Stimulated activated CD8-positive, alpha-beta memory T cell treated with anti-CD3 and anti-CD28 coated beads, Interleukin-15, amount 100 ng/mL, for 24 hours (primary cell): ENCODE measurements at places on chromosomes 3 and 15.

DNA sequence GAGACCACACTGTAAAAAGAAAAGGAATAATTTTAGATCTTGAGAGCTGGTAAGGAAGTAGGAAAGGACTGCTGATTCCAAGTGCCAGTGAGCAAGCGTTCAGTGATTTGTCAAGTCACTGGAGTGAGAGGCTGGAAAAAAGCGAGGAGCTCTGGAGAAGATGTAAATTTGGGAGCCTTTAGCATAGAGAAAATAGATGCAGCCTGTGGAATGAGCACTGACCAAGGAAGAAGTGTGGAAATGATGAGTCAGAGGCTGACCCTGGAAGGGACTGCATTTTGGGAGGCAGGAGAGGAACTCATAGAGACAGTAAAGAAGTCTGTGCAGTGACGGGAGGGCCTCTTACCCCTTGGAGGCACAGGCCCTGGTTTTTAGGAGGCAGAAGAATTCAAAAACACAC, 17.1 kb upstream of the ABTB1 start:
- DNase-seq, result no peak

- DNase-seq, result no peak
These were observed 139.7 kb upstream of the SMAD3 start for GRCh38 chr15:66925721-66926120.

- DNase-seq, result no peak
These were observed 132.7 kb upstream of the TPRG1 start for GRCh38 chr3:189038773-189039745.

DNA sequence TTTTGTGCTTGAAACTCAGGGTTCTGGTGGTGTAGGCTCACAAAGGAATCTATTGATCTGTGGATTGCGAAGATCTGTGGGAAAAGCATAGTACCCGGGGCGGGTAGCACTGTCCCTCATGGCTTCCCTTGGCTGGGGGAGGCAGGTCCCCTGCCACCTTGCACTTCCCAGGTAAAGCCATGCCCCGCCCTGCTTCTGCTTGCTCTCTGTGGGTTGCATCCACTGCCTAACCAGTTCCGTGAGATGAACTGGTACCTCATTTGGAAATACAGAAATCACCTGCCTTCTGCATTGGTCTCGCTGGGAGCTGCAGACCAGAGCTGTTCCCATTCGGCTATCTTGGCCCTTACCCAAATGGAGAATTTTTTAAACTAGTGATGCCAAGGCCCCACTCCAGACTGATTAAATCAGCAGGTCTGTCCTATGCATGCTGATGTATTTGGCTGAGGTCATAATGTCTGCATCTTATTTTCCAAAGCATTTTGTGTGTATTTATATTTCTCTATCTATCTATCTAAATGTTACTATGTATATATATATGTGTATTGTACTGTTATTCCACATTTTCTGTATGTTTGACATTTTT, 65.5 kb upstream of the SLC7A14 start:
- DNase-seq, result no peak

DNA sequence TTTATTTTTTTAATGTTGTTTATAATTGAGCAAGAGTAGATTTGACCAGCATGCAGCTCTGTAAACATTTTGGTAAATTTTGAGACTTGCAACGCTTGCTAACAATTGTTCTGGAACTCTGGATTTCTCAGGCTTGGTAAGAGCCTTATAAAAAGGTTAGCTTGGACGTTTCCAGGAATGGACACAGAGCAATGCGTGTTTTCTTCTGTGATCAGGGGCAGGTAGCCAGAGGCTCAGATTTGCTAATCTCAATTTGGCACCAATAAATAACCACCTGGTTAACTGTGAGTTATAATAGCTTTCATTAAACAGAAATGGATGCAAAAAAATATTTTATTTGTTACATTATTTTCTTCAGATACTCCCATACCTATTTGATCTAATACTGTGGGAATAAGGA, 39.8 kb downstream of the CADM2 start:
- no peak for DNase-seq

DNA sequence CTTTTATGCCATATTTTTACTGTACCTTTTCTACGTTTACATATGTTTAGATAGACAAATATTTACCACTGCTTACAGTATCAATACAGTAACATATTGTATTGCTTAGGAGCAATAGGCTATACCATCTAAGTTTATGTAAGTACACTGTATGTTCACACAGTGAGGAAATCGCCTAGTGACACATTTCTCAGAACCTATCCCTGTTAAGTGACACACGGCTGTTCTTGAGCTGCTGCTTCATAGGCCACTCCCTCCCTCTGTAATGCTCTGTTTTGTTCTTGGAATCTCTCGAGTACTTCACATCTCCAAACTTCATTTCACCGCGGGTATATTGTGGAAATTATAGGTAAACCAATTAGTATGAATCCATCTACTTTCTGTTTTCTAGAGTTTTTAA, 13.4 kb upstream of the SELENOT start:
- DNase-seq, result no peak

GRCh38 chr3:132507657-132508056, 89.4 kb upstream of the ACKR4 start:
- no peak for DNase-seq

DNA sequence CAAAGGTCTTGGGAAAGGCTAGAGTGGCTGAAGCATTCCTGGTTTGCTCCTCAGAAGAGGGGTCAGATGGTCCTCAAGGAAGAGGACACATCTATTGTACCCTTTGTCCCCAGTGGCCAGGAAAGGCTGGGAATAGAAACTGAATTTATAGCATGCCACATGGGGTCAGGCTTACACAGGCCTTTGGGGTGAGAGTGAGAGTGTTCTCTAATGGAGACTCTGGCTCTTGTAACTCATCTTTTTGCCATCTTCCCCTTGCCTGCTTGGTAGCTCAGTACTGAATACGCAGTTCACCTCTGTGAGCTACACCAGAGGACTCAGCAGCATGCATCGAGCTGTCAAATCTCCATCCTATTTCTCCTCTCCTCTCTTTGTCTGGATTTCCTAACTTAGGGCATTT, 87.5 kb downstream of the ATP2B2 start:
- DNase-seq, result no peak

DNA sequence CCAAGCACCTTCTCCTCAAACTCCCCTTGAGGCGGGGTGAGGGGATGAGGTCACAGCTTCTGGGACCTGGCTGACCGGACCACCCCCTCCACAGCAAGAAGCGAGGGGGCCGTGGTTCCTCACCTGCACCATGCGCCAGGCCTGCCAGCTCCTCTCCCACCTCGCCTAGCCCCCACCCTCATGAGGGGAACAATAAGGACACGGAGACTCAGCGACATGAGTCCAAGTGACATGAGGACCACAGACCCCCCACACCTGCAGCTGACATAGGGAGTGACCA, 118.7 kb downstream of the CHSY1 start:
- DNase-seq, result no peak

DNA sequence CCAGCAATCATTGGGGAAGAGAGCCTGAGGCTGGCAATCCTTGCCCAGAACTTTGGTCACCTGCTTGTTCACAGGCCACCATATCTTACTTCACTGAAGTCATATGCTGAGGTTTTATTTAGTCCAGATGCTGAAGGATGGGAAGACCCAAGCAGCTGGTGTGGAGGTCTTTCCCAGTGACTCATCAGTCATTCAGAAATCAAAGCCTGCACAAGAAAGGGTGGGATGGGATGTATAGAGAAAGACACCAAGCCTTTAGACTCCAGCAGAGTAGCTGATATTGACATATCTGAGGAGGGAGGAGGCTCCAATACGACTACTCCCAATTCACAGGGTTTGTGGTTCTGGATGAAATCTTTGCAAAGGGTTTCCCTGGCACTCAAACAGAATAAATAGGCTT, 13.0 kb upstream of the PHLDB2 start:
- DNase-seq, result no peak

GRCh38 chr15:78393137-78393536, 44.9 kb upstream of the IREB2 start:
- no peak for DNase-seq

DNA sequence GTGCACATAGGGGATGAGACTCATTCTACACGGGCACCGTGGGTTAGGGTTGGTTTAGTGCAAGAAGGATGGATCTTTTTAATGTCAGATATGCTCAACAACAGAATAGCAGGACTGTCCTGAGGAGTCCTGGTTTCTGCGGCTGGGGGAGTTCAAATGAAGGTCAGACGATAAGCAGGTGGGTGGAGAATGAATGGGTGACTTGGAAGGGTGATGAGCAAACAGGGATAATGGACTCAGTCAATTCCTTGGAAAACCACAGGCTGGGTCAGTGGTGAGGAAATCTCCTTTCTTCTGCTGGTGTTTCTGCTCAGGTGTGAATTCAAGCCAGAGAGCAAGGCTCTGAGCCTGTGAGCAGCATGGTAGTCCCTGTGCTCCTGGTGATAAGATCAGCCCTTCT, 59.9 kb downstream of the MESD start:
- no peak for DNase-seq

DNA sequence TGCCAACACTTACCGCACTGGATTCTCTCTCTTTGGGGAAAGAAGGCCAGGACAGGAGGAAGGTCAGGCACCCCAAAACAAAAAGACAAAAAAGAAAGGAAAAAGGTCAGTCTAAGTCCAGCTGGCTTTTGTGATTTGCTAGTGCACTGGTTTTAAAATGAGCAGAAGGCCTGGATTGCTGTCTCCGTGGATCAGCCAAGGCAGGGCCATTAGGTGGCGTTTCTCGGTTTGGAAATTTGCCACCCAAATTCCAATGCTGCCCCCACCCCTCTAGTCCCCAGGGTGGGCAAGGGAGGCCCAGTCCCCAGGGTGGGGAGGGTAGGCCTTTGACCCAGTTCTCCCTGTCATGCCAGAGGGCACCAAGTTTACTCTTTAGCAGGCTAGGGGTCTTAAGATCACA, 33.3 kb downstream of the TLE3 start:
- no peak for DNase-seq

- no peak for DNase-seq
These were observed 25.6 kb downstream of the LYSMD4 start for GRCh38 chr15:99707473-99708270.

DNA sequence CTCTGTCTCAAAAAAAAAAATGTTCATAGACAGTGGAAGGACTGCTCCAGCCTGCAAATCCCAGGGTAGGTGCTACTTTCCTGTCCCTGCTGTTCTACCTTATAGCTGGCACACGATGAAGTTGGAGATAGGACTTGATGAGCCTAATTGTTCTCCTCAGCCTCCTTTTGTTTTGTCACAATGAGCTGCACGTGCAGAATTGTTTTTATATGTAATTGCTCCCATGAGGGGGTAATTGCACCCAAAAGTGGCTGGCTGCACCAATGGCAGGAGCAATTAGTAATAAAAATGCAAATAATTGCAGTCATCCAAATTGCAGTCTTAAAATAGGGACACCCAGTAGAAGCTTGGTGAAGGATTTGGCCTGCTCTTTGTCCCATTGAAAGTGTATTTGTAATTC, 63.0 kb upstream of the PFN2 start:
- no peak for DNase-seq

DNA sequence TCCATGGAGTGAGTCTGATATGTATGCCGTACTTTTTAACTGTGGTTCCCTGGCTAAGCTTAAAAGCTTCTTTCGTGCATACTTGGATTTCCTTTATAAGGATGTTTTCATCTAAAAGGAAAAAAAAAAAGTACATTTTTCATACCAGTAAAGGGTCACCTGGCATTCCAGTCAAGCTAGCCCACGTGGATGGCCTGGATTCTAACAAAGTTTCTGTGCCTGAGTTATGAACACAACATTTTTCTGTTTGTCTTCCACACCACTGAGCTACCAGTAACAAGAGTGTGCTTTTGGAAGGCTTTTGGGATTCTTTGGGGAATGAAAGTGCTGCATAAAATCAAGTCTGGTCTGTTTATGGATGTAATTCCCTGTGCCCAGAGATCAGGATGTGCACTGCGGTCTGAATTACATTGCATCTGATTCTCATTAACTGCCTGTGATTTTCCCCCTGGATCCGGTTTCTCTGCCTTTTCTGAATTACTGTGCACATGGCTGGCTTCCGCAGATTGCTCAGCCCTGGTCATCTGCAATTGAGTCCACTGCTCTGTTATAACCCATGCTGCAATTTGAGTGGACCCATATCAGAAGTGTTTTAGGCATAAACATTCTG, 38.2 kb upstream of the MAGI1 start:
- no peak for DNase-seq

DNA sequence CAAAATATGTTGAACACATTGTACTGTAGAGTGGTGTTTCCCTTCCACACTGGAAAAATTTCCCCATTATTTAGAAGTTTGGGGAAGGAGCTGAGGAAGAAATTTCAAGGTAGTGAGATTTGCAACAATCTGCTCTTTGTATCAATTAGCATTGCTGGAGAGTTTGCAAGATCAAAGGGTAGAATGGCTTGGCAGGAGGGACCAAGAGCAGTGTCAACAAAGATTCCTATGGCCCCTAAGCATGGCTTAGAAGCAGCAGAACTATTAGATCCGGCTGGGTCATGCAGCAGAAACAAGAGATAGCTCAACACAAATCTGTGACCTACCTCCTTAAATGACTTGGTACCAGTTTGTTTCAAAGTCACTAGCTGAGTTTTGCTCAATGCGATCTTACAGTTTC, 175.0 kb downstream of the C3orf38 start:
- DNase-seq, result no peak

- DNase-seq, result no peak
These were observed 82.7 kb downstream of the RARB start for GRCh38 chr3:25510797-25511196.

DNA sequence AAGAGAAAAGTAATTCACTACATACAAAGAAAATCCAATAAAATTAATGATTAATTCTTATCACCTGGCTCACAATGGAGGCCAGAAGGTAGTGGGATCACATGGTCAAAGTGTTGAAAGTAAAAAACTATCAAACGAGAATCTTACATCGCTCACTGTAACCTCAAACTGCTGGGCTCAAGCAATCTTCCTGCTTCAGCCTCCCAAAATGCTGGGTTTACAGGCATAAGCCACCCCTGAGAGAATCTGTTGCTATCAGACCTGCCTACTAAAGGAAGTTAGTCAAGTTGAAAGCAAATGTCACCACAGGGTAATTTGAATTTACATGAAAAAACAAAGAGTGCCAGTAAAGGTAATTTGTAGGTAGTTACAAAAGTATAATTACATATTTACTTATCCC, 103.3 kb downstream of the PCCB start:
- no peak for DNase-seq

DNA sequence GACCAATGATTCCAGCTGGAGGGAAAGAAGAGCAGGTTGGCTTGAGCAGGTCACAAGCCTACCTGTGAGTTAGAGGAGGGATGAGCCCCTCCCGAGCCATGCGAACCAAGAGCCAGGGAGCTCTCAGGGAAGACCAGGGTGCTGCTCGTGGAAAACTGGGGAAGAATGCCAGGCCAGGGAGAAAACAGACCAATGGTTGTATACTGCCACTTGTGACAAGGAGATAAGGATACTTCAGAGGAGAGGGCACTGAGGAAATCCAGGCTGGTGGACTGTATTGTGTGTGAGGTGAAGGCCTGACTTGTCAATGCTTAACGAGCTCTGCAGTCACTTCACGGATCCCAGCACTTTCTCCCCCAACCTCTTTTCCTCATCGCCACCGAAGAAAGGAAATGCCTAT, 177.7 kb downstream of the SSR3 start:
- DNase-seq, result no peak
